ENCODE measurements at places on chromosomes 1 and 21.
A peak's percentile ranks its signal among the peaks of the same experiment; 100 is the strongest.

GRCh38 chr1:27778056-27778455, 5.0 kb downstream of the STX12 start:
- DNase-seq: no peak

DNA sequence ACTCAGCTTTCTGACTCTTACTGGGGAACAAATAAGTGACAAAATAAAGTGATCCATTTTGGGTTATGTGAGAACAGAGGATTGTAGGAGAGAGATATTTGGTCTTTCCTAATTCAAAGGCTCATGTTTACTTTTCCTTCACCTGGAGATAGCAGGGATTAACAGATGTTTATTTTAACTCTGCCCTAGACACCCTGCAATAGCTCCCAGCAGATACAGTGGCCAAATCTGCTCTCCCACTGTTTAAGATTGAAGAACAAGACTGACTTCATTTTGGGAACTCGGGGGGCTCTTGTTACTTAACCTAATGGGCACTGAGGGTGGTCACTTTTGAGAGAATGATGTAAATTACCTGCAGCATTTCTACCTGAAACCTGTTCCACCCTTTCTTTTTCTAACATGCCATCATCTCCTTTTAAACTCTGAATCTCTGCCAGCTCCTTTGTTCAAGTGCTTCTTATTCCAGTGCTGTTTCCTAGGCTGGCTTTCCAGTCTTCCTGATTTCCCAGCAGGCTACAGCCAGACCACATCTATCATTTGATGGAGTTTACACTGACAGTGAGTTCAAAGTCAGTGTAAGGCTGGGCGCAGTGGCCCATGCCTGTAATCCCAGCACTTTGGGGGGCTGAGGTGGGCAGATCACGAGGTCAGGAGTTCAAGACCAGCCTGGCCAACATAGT, 90.0 kb downstream of the SELENOF start:
- no peak for DNase-seq

- DNase-seq: peak; percentile 85
Measured at GRCh38 chr1:228370941-228371740, 35.5 kb downstream of the TRIM11 start.

DNA sequence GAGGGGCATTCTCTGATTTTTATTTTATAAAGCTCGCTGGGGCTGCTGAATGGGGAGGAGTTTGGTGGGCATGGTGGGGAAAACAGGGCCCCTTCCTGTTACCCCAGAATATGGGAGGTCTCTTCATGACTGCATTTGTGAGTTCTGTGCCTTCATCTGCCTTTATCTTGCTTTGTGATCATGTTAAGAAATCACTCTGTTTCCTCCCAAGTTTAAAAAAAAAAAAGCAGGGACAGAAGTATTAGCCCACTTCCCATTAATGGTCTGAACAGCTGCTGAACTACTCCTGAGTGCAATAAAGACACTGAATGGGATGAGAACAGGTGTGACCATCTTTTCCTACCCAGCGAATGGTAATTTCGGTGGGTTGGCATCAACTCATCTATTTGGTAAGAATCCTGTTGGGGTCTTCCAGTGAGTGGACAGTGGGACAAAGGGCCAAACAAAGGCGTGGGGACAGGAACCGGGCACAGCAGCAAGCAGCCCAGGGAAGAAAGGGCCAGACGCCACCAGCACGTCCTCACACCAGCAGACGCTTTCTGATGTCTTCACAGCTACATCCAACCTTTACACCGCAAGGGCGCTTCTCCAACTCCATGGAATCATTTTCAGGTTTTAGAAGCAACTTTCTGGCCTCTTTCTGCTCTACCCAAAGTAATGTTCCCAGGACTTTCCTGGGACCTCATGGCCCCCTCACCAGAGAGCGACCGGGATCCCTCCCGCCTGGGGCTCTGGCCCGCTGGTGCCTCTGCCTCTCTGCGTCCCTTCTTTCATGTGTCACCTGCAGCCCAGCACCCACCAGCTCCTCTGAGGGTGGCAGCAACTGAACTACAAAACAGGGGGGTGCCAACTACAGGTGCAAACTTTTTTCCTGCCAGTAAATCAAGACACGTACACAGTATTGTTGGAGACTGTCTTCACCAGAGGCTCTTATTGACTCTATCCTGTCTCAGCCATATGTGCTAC, 160.2 kb downstream of the ADSS2 start:
- DNase-seq: no peak

GRCh38 chr1:43171312-43171875, 696 bp downstream of the EBNA1BP2 start:
- DNase-seq: no peak

- DNase-seq: peak; percentile 50
Measured at GRCh38 chr1:207081088-207081487, 7.6 kb upstream of the C4BPB start.

DNA sequence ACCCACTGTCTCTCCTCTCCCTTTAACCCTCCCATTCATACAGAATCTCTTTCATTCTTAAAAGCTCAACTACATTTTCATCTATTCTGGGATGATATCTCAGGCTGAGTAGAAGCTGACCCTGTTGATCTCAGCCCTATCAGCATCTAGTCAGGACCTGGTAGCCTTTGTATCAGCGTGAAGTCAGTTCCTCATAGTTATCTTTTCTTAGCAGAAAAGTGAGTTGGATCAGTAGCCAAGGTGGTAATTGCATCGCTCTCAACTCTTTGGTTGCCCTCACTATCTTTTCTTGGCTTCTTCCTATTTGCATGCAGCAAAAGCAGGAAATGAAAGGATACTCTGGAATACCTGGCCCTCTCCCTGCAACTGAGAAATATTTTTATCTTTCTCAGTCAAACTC, 13.6 kb upstream of the GOLT1A start:
- no peak for DNase-seq

- no peak for DNase-seq
Measured at GRCh38 chr1:33299461-33300155, 21.3 kb downstream of the A3GALT2 start.

DNA sequence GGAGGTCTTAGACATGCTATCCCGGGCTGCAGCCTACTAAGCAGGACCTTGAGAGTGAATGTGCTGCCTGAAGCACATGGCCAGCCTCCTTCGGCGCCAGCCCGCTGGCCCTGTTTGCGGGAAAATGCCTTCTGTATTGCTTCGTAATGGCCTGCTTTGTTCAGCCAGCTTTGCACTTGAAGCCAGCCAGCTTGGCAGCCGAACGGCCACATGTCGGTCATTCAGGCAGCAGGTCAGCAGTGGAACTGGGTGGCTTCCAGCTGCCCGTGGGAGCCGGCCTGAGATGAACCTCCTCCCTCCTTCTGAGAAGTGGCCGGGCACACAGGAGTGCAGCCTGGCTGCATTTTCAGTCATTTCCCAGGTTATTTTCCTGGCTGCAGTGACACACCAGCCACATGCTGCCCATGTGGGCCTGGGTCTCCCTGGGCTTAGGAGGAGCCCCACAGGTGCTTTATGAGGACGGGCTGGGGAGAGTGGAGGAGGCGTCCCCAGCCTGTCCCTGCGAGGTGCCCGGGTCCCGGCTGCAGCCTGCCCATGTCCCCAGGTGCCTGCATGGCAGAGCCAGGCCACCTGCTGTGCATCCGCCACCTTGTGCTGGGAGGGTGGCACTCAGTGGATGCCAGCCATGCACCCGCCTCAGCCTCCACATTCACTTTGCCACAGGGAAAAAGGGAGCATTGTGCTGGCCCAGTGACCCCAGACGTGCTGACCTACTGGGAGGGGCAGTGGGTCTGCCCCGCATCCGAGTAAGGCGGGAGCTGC, 103.5 kb downstream of the SIK1 start:
- DNase-seq: no peak

- DNase-seq: no peak
Measured at GRCh38 chr1:46315669-46316403, 12.3 kb downstream of the UQCRH start.

DNA sequence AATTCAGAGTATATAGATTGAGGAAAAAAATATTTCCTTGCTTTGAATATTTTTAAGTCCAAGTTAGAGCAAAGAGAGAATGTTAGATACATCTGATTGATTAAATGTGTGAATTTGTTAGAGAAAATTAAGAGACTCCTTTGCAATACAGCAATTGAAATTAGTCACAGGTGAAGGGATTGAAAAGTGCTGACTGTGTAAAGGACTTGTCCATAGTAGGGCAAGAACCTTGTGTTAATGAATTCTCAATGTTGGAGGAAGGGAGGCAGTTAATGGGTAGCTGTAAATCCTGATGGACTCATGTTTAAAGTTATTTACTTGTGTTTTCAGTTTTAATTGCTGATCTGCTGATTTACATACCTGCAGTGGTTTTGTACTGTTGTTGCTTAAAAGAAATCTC, 38.6 kb downstream of the ALG6 start:
- DNase-seq: no peak

DNA sequence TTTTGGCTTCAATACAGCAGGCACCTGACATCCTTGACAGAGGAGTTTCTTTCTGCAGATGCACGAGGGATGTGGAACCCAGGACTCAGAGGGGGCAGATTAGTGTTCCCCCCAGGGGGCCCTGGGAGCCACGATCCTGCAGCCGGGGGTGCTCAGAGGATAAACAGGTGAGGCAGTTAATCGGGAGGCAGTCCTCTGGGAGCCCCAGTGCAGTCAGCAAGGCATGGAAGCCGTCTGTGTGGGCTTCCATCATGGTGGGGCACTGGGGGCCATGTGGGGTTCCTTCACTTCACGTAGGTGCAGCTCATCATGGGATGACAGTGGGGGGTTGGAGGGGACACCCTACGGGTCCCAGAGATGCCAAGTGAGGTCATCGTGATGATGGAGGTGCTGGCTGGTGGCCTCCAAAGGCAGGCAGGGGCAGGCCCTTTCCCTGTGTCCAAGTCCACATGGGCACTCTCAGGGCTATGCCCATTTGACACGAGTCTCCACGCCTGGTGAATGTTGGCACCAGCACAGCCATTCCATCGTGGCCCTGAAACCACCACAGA, 59.3 kb upstream of the ABCG1 start:
- DNase-seq: no peak

DNA sequence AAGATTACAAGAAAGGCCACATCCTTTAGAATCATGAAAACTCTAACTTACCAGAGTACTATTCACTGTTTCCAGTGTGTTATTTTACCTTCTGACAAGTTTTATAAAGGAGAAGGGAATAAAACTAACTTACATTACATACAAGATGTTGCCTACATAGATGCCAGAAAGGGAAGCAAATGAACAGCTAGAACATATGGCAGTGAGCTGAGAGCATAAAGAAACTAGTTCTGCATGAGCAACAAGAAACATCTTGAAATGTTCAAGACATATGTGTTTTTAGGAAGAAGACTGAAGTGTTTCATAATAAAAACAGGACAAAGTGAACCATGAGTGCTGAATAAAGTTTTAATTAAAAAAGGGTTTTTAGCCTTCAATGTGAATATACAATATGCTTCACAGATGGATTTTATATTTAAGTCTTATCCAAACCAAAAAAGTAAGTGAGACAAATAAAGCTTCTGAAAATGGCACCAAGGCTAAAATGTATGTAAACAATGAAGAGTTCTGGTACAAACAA, 39.4 kb downstream of the SLC5A9 start:
- DNase-seq: no peak

- no peak for DNase-seq
Measured at GRCh38 chr1:172997941-172998361, 52.8 kb downstream of the TNFSF18 start.

DNA sequence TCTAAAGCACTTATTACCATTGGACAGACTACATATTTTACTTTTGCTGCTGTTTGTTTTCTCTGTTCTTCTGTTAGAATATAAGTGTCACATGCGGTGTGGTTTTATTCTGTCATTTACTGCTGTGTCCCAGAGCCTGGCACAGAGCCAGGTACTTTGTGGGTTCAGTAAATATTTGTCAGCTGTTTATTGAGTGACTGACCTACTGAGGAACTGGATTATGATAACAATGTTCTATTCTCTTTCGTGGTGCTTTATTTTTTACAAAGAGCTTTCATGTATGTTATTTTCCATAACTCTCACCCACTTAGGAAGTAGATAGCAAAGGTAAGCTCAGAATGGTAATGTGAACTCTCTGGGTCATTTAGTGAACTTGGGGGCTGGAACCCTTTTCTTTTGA, 118.8 kb downstream of the RWDD3 start:
- no peak for DNase-seq

GRCh38 chr1:73998348-73998959, 199.5 kb downstream of the LRRIQ3 start:
- DNase-seq: no peak

DNA sequence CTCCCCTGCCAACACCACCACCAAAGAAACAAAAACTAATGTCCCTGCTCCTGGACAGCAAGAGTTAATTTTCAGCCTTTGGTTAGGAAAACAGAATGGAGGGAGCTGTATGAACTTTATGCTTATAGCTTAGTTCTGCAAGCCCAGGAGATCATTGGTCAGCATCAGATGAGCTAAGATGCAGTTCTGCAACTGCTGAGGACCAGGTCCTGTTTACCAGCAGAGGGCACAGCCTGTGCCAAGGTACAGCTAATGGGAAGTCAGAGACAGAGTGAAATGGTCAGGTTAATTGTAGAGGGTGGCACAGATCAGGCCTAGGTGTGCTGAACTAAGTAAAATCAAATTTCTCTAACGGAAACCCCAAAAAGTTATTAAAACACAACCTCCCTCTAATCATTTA, 161.3 kb downstream of the ROR1 start:
- peak; percentile 11 for DNase-seq

DNA sequence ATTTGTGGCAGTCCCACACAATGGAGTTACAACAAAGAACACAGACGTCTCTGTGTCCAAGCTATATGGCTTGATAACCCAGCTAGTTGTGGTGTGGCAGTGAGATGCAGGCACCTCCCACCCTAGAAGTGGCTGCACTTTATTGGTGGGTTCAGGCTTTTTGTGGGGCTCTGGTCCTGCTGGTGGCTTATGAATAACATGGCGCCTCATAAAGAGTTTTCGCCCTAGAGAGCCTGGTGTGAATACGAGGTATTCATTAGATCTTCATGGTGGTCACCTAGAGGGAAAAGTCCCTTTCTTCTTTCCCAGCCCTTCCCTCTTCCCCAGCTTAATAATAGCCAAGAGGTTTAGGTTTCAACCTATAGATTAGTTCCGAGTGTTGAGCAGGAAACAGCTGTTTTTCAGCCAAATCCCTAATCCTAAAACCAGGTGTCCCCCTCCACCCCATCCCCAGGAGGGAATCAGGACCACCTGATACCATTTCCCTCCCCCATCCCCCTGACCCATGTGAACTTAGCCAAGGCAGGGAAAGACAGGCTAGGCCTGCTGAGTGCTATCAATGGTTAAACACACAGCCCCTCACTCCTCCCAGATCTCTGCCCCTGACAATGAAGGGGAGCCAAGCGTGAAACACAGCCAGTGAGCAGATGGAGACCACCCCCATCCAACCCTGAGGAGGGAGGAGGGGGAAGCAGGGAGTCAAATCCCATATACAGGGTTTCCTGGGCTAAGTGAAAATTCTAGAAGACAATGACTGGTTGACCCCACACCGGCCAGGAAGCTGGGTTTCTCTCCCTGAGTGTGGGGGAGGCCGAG, 58.2 kb downstream of the NFASC start:
- DNase-seq: no peak

Measured in PC-9 (cell line).